ENCODE measurements at places on chromosomes 13 and 19.

- no peak for DNase-seq
These were observed 706 bp downstream of the SERP2 start for GRCh38 chr13:44374348-44374712.

GRCh38 chr19:16449330-16449961, 22.3 kb downstream of the EPS15L1 start:
- DNase-seq, result peak; percentile 18

DNA sequence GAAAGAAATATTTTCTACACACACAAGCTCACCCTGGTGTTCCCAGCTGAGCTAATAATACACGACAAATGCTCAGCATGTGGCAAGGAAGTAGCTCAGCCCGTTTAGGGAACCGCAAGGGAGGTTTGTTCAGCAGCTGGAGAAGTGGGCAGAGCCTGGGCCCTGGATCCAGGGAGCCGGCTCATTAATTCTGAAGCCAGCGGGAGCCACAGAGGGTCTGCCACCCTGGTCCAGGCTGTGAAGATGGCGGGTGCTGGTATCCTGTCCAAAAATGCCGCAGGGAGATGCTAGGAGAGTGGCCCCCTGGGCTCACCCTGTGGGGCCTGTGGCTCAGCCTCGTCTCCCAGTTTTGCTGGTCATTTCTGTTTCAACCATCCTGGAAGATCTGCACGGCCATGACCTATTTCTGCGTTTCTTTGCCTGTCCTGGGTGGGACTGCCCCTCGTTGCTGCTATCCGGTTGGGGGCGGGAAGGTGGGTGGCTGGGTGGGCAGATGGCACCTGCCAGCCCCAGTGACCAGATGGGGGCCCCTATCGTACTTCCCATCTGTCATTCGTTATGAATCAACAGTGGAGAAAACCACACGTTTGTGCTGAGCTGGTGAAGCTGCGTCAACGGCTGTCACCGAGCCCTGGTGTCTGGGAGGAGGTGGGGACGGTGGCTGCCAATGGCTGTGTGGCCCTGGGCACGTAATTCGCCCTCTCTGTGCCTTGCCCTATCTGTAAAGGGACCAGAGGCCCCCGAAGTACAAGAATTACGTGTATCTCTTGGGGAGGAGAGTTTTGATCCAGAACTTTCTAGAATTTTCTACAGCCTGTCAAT, 2.7 kb upstream of the GNA15 start:
- peak; percentile 51 for DNase-seq

DNA sequence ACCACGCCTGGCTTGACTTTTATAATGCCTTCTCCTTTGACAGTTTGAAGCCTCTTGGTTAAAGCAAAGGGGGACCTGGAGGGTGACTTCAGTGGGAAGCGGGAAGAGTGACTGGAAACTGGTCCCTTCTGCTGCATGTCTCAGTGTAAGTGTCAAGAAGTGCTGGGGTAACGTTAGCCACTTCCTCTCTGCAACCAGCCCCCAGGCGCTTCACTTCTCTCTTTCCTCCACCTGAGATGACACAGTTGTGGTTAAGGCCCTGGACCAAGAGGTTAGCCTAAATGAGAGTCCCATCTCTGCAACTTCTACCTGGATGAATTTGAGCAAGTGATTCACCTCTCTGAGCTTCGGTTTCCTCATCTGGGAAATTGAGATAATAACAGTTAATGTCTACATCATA, 16.3 kb downstream of the LEUTX start:
- no peak for DNase-seq

DNA sequence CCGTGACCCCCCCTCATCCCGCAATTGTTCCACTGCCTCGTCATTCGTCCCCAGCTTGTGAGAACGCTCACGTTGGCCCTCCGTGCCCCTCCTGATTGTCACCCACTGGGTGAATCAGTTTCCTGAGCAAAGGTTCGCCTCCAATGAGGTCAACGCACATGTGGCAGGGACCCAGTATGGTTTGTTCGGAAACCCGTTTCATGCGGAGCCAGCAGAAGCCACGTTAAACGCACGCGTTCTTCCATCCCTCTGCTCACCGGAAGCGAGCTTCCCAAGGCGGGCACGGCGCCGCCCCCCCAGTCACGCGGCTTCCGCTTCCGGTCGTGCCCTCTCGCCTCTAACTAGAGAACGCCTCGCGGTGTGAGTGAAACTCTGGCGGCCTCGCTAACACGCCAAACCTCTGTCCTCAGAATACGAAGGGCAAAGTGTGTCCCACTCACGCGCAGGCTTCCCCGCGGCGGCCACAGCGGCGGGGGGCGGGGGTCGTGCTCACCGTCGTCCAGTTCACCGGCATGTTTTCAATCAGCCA, 18.0 kb upstream of the CFAP97D2 start:
- DNase-seq, result no peak

- no peak for DNase-seq
These were observed 9.1 kb downstream of the LDLR start for GRCh38 chr19:11098327-11098726.

GRCh38 chr13:113280126-113280525, 16.9 kb upstream of the LAMP1 start:
- DNase-seq, result no peak

GRCh38 chr19:57363688-57364181, 384 bp downstream of the TRAPPC2B start:
- DNase-seq, result peak; percentile 12

DNA sequence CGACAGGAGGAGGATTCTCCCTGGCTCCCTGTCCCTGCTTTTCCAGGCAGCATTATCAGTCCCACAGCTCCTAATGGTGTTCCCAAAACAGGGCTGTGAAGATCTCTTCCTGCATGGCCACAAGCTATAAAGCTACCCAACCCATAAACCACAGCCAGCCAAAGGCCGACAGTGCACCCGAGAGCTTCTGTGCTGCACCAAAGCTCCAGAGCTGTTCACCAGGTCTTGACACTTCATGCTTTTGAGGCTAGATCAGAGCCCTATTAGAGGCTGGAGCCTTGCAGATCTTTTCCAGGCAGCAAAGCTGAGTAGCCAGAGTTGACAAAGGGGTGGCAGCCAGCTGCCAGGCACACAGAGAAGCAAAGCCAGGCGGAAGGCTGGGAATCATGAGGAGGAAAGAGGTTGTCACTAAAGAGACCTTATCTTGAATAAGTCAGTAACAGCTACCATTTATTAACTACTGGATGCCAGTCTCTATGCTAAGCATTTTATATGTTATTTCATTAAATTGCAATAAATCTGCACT, 180.4 kb downstream of the KATNAL1 start:
- no peak for DNase-seq

DNA sequence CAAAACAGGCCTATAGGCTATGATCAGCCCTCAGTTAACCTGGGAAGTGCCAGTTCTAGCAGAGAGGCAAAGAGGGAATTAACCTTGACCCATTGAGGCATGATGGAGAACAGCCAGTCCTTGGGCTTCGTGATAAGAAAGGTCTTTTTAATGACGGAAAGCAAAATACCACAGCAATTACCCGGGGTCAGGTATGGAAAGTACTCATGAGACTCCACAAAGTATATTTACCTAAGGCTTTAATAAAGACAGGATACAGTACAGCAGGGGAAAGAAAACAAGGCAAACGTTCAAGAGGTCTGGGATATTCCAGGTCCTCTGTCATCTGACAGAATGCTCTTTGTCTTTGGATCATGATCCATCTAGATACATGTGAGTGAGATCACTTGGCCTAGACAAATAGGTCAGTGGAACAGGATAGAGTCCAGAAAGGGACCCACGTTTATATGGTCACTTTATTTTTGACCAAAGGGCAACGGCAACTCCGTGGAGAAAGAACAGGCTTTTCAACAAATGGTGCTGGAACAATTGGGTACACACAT, 52.2 kb downstream of the WDFY2 start:
- no peak for DNase-seq

DNA sequence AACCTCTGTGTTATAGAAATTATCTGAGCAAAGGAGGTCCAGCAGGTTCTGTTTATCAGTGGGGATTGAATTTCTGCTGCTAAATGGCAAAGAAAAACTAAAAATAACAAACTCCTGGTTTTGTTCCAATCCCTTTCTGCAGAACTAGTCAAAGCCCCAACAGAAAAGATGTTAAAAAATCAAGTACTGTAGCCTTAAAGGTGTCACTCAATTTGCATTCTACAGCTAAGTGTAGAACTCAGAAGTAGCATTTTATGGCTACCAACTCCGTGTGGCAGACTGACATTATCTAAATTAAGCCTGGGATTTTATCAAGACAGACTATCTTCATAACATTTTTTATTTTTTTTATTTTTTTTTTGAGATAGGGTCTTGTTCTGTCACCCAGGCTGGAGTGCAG, 91.5 kb upstream of the SLC15A1 start:
- DNase-seq, result no peak

DNA sequence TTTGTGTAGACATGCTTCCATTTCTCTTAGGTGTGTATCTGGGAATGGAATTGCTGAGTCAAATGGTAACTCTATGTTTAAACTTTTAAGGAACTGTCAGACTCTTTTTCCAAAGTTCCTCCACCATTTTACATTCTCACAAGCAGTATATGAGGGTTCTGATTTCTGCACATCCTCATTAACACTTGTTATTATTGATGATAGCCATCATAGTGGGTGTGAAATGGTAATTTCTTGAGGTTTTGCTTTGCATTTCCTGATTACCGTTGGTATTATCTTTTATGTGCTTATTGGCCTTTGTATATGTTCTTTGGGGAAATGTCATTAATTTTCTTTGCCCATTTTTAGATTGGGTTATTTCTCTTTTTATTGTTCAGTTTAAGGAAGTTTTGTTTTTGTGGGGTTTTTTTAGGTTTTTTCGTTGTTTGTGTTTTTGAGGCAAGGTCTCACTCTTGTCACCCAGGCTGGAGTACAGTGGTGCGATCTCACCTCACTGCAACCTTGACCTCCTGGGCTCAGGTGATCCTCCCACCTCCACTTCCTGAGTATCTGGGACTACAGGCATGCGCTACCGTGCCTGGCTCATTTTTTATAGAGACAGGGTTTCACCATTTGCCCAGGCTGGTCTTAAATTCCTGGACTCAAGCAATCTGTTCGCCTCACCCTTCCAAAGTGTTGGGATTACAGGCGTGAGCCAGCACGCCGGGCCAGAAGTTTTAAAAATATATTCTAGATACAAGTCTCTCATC, 34.3 kb downstream of the NAA16 start:
- no peak for DNase-seq

DNA sequence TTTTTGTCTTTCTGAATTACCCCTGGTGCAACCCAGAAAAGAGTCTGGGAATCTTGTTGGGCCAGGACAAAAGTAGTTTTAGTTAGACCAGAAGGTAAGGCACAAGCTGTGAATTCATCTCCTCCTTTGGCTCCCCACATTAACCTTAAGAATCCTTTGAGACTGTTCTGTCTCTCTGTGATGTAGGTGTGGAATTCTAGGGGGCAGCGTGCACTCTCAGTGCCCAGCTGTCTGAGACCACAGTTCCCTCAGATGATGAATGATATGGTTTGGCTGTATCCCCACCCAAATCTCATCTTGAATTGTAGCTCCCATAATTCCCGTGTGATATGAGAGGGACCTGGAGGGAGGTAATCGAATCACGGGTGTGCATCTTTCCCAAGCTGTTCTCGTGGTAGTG, 43.9 kb downstream of the ZNF506 start:
- DNase-seq, result no peak

Data from fibroblast of skin of right biceps (primary cell).